Caki2 (cell line): ENCODE measurements at places on chromosomes 1 and 21. TPM values are rescaled to one million over a fixed set of nuclear protein-coding genes. Genes with fewer than 3 reads are reported as not detected.

The FTCD gene
- total RNA-seq, result 0.14 TPM in 1 of 2 replicates, not detected in the other

The SNAP47 gene
- 79.8 and 86.1 TPM in 2 replicates for total RNA-seq

The SELP gene
- not detected in 2 replicates for total RNA-seq

The SRGAP2 gene
- total RNA-seq, result 21.6 and 28.9 TPM in 2 replicates
